ENCODE measurements at places on chromosomes 13 and 19. TPM values are rescaled to one million over a fixed set of nuclear protein-coding genes. Genes with fewer than 3 reads are reported as not detected.

NEK5 gene
- not detected for total RNA-seq

AXL gene
- total RNA-seq = 0.21 TPM

HIPK4 gene
- total RNA-seq = 0.08 TPM

CEACAM7 gene
- not detected for total RNA-seq

SEMA6B gene
- total RNA-seq = not detected

All from activated CD8-positive, alpha-beta memory T cell treated with anti-CD3 and anti-CD28 coated beads for 36 hours (primary cell).